ENCODE measurements at places on chromosomes 5 and 9.

DNA sequence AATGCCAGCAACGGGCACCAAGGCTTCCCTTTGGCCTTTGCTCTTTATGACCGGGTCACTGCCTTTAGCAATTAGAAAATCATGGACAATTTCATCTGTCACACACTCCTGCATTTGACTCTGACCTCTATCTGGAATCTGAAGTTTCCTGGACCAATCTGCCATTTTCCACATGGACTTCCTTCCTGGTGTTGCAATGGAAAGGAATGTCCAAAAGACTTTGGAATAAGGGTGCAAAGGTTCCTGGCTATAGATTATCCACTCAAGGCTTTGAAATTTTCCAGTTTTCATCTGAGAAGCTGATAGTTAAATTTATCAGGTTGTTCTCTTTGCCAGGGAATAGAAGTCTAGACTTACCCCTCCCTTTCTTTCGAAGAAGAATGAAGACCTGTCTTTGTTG is 523.1 kb upstream of the ZNF462 start:
- DNase-seq, result no peak

DNA sequence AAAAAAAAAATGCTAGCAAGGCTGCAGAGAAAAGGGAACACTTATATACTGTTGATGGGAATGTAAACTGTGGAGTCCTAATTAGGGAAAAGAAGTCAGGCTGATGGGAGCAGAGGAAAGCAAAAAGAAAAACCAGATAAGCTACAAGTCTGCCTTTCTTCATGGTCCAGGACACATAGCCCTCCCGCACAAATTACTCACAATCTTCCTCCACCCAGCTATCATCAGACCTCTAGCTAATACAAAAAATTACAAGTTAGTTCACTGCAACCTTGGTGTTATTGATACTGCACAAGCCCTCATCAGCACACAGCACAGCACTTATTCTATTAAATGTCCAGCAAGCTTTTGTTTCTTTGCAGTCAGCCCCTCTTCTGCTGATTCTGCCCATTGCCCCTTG is 186.0 kb upstream of the ADRA1B start:
- DNase-seq, result no peak

- DNase-seq, result no peak
These were observed 94.3 kb upstream of the ARRDC3 start for GRCh38 chr5:91477408-91477807.

- DNase-seq, result no peak
These were observed 7.3 kb downstream of the ANKH start for GRCh38 chr5:14864181-14864812.

DNA sequence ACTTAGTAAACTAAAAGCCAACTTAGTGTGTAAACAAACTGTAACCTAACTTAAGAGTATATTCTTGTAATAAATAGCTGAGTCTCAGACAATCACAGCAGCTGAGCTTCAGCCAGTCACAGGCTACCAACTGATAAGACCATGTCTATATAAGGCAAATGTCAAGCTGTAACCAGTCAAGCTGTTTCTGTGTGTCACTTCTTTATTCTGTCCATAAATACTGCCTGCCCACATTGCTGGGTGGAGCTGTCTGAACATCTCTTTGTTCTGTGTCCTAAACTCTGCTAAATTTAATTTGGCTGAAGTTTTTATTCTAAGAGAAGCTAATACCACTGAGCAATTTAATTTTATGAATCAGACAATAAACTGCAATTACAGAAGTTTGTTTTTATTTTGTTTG is 412.1 kb upstream of the CDH10 start:
- DNase-seq, result no peak

GRCh38 chr9:136806631-136807201 is 1.0 kb upstream of the RABL6 start:
- DNase-seq, result no peak
